ENCODE measurements at places on chromosomes 1 and 21. TPM values are rescaled to one million over a fixed set of nuclear protein-coding genes. Genes with fewer than 3 reads are reported as not detected.
A peak's percentile ranks its signal among the peaks of the same experiment; 100 is the strongest.

DNA sequence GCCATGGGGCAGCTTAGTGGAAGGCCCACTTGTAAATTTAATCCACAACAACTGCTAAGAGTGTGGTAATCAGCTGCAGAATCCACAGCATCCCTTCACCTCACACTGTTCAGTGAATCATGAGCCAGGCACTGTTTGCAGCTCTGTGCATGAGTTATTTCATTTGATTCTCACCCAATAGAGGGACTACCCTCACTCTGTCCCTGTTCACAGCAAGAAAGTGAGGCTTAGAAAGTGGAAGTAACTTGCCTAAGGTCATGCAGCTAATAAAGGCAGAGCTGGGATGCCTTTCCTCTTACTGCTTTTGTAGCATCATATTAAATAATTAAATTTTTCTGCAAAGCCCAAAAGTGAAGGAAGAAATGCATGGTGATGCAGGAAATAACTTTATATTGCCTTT, 346.5 kb upstream of the PLD5 start:
- DNase-seq = no peak

- DNase-seq = peak; percentile 50
These were observed 16.8 kb downstream of the CCDC190 start for GRCh38 chr1:162844153-162844552.

DNA sequence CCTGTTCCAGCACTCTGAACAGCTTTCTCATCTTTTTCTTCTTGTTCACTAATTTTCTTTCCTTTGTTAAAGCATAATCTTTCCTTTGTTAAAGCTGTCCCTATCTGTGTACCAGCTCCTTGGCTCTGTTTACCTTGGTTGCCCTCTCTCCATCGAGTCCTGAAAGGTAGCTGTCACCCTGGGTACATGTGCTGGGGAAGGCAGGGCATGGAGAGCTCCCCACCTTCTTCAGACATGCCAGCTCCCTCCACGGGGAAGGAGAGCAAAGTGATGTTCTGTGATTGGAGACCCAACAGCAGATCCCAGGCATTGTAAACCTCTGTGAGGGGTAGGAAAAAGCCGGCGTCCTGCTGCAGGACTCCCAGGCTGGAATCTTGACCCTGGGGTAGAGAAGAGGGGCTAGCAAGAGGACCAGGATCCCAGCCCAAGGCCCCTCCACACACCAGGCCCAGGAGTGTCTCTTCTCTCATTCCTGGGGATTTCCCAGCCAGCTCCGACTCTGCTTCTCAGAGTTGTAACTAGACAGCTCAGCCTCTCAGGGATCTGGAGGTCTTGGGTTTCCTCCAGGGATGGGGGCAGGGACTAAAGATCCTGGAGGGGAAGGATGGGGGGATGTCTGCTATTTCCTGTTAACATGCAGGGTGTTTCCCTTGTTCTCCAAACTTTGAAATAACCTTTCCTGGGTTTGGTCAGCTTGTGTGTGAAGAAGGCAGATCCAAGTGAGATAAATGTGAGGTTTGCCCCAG, 34.4 kb downstream of the TMCC2 start:
- DNase-seq = no peak

GRCh38 chr1:246567646-246568235, 1.5 kb downstream of the CNST start:
- no peak for DNase-seq

DNA sequence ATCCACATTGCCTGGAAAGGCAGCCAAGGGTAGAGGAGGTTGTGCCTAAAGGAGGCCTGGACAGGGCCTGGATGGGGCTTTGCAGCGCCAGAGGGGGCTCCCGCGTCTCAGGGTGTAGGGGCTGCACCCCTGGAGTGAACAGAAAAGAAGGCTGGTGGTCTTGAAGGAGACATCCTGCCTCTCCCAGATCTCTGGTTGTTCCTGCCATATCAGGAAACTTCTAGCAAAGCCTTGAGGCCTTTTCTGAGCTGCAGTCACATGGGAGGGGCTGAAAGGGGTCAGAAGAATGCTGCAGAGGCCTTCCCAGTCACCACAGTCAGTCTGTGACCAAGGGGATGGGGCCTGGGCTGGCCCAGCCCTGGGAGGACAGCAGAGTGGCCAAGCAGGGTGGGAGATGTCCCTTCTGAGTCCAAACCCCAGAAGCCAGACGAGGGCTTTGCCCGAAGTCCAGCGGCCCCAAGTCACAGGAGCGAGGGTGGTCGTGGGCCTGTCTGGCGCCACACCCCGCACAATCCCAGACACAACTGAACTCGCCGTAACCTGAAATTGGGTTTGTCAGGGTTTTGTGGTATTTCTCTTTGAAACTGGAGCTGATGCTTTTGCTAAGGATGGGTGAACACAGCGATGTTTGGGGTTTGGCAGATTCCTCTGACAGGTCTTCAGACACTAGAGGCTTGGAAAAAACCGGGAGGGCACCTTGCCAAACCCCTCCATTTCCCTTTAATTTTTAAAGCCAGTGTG, 29.6 kb downstream of the SIM2 start:
- DNase-seq = no peak

- DNase-seq = no peak
These were observed 59.2 kb downstream of the USP25 start for GRCh38 chr21:15788847-15789523.

GRCh38 chr1:36585569-36586548, 103.1 kb upstream of the CSF3R start:
- peak; percentile 69 for DNase-seq

DNA sequence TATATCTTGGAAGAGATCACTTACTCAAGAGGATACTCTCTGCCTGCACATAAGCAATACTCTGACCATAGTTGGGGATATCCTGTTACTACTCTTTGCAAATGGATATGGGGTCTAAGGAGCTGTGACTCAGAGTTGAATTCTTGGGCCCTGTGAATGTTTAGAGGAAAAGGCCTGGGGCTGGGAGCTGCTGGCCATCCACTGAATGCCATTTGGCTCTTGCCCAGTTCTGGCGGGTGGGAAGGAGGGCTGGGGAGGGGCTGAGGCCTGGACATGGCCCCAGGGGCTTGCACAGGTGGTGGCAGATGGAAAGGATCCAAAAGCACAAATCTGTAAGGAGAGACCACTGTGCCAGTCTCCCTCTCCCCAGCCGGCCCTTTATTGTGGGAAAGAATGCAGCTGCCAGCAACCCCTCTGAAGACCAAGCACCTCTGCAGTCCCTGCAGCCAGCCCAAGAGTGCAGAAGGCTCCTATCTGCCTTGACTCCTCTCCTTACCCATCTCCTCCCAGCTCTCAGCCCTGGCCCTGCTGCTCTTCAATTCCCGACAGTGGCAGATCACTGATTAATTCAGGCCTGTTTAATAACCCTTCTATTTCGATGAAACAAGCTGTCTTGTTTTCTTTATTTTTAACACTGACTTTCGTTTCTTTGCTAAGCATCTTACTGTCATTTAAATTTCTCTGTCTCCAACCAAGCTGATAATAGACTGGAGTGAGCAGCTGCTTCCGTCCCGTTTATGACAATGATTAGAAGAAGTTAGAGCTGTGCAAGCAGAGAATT, 12.1 kb downstream of the PLXNA2 start:
- peak; percentile 73 for DNase-seq

Gene CFHR2
- total RNA-seq = not detected

Gene NBPF8
- total RNA-seq = 12.3 TPM
